ENCODE measurements at places on chromosomes 5 and 9. TPM values are rescaled to one million over a fixed set of nuclear protein-coding genes. Genes with fewer than 3 reads are reported as not detected.
A peak's percentile ranks its signal among the peaks of the same experiment; 100 is the strongest.

- no peaks in the 10 kb centered on the region for H3K36me3 ChIP-seq
- H3K27ac ChIP-seq: no peak within 1 kb of the TSS
- no peak for DNase-seq
Observed at GRCh38 chr5:54455413-54456157, at the start of gene HSPB3. TSS of gene HSPB3 (plus strand) at chr5:54455699. CDS start at chr5:54455790, 91 bp downstream.

DNA sequence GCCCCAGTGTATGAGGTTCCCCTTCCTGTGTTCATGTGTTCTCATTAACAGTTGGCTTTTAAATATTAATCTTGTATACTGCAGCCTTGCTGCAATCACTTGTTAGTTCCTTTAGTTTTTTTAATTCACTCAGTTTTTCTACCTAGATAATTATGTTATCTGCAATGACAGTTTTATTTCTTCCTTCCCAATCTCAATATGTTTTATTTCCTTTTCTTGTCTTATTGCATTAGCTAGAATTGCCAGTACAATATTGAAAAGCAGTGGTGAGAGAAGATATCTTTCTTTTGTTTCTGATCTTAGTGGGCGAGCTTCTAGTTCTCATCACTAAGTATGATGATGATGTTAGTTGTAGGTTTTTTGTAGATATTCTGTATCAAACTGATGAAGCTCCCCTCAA, 232.2 kb downstream of the PBX3 start:
- no peaks in the 10 kb centered on the region for H3K27me3 ChIP-seq
- H3K4me1 ChIP-seq: no peaks in the 10 kb centered on the region
- no peak for DNase-seq
- no peak overlapping the region for H3K4me3 ChIP-seq

DNA sequence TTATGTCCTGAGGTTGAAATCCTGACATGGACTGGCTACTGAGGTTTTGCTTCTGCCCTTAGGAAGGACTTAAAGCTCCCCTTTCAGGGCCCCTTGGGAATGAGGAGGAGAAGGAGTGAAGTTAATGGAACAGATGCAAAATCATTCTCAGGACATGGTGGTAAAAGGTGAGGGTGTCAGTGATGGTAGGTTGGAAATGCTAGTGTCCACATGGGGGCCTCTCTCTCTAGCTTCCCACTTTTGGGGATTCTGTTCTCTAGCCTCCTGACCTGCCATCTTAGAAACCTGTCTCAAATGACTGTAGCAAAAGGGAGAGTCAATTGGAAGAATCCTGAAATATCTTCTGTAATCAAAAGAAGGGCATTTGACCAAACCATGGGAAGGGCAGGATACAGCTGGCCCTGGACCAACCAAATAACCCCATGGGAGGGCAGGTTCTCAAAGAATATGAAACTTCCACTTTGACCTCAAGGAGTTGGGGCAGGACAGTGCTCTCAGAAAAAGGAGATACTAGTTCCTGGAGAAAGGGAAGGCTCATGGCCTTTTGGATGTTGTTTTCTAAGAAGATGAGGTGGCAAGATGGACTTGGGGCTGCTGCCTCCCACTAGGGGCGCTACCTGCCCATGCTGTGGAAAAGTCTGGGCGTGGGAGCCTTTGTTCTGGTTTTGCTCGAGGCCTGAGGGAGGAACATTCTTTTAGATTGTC, 21.2 kb upstream of the MLANA start:
- H3K4me1 ChIP-seq: peaks cover 11% of the 10 kb centered on the region
- H3K27ac ChIP-seq: no peak overlapping the region
- no peak overlapping the region for H3K4me3 ChIP-seq
- H3K36me3 ChIP-seq: no peaks in the 10 kb centered on the region
- no peak for DNase-seq

CCL27 gene
- 1.1 TPM for total RNA-seq

DNA sequence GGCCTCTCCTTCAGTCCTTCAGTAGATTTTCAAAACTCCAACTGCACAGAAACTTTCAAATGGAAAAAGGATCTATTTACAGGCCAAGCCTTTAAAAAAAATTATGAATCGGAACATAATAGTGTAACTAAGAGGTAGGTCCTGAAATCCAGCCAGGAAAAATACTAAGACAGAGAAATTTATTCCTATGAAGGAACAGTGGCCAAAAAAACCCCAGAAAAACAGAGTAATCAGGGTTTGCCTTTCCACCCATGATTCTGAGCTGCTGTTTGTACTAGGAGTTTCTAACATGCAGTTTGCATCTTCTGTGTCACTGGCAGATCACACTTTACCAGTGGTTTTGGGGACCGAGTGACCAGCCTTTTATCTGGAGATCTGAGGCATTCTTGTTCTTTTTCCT, 93.1 kb upstream of the TMED7 start:
- no peaks in the 10 kb centered on the region for H3K4me1 ChIP-seq
- no peak overlapping the region for H3K27ac ChIP-seq
- H3K36me3 ChIP-seq: no peaks in the 10 kb centered on the region
- H3K27me3 ChIP-seq: no peaks in the 10 kb centered on the region

- no peak overlapping the region for H3K4me3 ChIP-seq
- no peak for DNase-seq
- no peaks in the 10 kb centered on the region for H3K27me3 ChIP-seq
Observed at GRCh38 chr5:112119508-112119907, 299.6 kb downstream of the EPB41L4A start.

- no peaks in the 10 kb centered on the region for H3K27me3 ChIP-seq
- no peak for DNase-seq
- H3K36me3 ChIP-seq: no peaks in the 10 kb centered on the region
- no peak overlapping the region for H3K4me3 ChIP-seq
Observed at GRCh38 chr5:173138707-173139106, 5.6 kb upstream of the BNIP1 start.

DNA sequence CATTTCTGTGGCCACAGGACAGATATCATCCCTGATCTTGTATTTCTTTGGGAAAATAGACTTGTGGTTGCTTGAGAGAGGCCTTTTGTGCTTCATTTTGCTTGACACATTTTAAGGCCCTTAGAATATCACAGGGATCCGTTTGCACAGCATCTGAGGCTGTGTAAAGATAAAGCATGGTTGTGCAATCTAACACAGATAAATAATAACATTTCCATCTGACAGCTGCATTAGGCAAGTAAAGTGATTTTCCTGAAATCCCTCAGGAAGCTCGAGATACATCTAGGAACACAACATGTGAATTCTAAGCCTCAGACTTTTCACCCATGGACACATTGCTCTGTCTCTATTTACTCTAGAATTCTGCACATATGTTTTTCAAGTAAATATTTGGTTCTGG, 212.8 kb upstream of the ADAMTSL1 start:
- peaks cover 8% of the 10 kb centered on the region for H3K4me1 ChIP-seq
- DNase-seq: no peak
- no peaks in the 10 kb centered on the region for H3K36me3 ChIP-seq
- H3K27me3 ChIP-seq: no peaks in the 10 kb centered on the region

DNA sequence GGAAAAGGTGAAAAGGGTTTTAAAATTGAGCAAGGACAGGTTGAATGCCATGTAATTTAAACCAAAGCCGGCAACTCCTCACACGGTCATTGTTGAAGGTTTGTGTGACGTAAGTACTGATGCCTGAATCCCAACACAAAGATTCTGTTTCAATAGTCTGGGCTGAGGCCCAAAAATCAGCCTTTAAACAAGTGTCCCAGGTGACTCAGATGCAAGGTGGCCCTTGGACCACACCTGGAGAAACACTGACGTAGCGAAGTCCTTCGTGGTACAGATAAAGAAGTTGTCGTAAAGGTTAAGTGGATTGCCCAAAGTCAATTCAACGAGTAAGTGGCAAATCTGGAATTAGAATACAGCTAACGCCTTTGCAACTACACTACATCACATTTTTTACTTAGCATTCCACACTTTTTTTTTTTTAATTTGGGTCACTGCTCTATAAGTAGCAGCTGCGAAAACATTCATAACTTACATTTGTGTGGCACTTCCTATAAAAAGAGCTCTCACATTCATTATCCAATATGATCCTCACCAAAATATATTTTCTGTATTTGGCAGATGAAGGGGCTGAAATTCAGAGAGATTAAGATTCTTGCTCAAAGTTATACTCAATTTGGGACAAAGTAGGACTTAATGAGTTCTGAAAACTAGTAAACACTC, 111.3 kb downstream of the LPAR1 start:
- DNase-seq: peak; percentile 74
- H3K27me3 ChIP-seq: no peaks in the 10 kb centered on the region
- H3K4me1 ChIP-seq: peaks cover 10% of the 10 kb centered on the region
- no peaks in the 10 kb centered on the region for H3K36me3 ChIP-seq
- H3K27ac ChIP-seq: peak overlapping the region; percentile 79
- no peak overlapping the region for H3K4me3 ChIP-seq

PCDHB15 gene
- 6.2 TPM for total RNA-seq

DNA sequence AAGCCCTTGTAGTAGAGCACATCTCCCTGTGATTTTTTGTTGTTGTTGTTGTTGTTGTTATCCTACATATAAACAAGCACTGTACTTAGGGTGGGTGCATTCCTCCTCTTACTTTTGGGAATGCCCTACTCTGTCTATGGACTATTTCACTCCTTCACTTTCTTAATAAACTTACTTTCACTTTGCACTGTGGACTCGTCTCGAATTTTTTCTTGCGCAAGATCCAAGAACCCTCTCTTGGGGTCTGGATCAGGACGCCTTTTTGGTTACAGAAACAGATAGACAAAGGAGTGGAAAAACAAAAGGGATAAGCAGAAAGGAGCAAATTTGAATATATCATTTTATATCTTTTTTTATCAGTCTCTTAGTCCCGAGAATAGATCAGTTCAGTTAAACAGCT, 14.4 kb upstream of the PAIP1 start:
- H3K27me3 ChIP-seq: no peaks in the 10 kb centered on the region
- H3K36me3 ChIP-seq: no peaks in the 10 kb centered on the region
- H3K4me1 ChIP-seq: peaks cover 17% of the 10 kb centered on the region
- no peak for DNase-seq
- no peak overlapping the region for H3K27ac ChIP-seq
- H3K4me3 ChIP-seq: no peak overlapping the region

DNA sequence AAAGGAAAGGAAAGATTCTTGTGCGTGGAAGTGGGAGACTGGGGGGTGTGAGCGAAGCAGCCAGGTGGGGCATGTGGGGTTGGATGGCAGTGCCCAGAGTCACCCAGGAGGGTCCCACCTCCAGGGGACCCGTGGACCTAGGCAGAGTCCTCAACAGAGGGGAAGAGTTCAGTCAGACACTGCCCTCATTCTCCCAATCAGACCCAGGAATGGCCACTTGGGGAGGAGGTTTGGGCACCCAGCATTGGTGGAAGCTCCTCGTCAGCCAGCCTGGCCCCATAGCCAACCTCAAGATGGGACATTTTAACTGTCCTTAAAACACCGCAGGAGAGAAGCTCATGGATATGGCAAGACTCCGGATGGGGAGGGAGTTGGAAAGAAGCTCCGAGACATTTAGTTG, 21.9 kb upstream of the LAMC3 start:
- no peaks in the 10 kb centered on the region for H3K4me1 ChIP-seq
- no peaks in the 10 kb centered on the region for H3K27me3 ChIP-seq
- H3K36me3 ChIP-seq: no peaks in the 10 kb centered on the region
- H3K4me3 ChIP-seq: no peak overlapping the region
- DNase-seq: no peak

SECISBP2 gene
- 110 TPM for total RNA-seq
